Suprapubic skin (tissue), 4 donors: ENCODE measurements at places on chromosomes 3 and 15.

- DNase-seq, result no peak
Measured at GRCh38 chr3:97917813-97918536, 54.3 kb downstream of the RIOX2 start.

GRCh38 chr3:72894976-72895552, 7.2 kb downstream of the GXYLT2 start:
- no peak for DNase-seq

- DNase-seq, result no peak
Measured at GRCh38 chr15:96130734-96131133, 199.8 kb upstream of the NR2F2 start.

DNA sequence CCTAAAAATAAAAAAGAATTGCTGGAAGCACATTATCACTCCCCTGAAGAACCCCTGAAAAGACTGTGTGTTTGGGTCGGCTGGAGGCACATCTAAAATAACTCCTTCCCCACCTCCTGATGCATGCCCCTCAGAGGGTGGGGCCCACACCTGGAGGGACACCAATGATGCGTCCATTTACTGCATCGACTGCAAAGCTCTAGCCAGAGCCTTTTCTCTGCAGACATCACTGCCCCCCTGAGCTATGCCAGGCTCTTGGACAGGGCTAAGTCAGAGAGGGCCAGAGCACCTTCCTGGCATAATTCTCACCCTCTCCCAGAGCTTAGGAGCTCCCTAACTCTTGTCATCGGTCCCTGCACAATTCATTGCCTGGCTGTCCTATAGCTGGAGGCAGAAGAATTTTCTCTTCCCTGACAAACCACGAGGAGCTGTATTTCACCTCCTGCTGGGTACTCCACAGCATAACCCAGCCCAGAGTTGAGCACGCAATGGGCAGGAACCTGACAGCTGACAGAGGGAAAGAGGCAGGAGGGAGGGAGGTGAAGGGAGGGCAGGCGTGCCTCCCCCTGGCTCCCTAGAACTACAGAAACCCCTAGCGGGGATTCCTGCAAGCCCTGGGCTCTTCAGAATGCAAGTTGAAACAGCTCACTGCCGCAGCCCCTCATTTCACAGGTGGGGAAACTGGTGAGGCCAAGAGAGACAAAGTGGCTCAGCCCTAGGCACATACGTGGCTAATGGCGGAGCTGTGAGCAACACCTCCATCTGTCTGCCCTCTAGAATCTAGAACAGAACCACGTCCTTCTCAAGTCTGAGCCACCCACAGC, 46.6 kb downstream of the XXYLT1 start:
- DNase-seq, result peak; percentile 57

- DNase-seq, result no peak
Measured at GRCh38 chr15:73695773-73696640, 11.8 kb downstream of the CD276 start.
